ENCODE measurements at places on chromosomes 16 and 17.
A peak's percentile ranks its signal among the peaks of the same experiment; 100 is the strongest.

DNA sequence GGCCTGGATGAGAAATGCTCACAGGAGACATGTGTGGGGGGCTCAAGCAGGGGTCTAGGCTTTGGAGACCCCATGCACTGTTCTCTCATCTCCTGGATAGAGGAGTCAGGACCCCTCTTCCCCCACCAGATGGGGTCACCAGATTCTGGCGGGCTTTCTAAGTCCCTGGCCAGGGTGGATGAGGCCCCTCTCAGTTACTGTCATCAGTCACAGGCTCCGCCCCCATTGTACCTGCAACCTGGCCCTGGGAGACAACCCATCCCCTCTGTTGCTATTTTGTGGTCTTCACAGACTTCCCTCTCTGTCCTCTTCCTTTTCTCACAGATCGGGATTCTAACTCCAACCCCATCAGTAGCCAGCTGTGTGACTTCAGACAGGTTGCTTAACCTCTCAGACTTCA is 33.5 kb upstream of the NDRG4 start:
- DNase-seq, result no peak

DNA sequence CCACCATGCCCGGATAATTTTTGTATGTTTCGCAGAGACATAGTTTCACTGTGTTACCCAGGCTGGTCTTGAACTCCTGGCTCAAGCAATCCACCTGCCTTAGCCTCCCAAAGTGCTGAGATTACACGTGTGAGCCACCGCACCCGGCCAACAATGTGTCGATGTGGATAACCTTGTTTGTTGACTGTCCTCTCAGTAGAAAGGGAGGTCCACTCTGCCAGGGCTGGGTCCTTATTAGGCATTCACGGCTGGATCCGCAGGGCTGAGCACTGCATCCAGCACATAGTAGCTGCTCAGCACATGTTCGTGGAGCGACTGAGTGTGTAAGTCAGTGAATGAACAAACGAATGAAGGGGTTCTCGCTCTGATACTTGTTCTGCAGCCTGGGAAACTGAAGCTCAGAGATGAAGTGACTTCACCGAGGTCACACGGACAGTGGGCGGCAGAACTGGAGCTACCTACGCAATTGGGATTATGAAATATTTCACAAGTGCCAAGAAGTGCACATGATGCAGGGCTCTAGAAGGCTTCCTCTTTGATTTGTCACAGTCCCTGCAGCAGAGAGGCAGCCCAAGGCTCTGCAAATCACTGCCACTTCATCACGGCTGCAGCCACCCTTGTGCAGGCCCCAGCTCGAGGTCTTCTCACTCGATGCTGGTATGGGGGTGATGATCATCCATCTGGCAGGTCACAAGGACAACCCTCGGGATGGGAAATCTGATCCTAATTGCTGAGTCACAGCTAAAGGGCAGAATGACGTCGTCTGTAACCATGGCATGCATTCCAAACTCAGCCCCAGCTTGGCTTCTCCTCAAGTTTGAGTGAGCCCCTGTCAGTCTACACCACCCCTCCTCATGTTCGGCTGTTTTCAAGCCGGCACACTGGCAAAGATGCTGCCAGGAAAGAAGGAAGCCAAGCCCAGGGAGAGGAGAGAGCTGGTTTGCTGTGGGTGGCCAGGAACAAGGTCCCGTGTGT is 28.0 kb upstream of the SNN start:
- DNase-seq, result peak; percentile 78

- DNase-seq, result no peak
Observed at GRCh38 chr17:64063088-64063487, 42.7 kb upstream of the ICAM2 start.

- no peak for DNase-seq
Observed at GRCh38 chr17:20966870-20967269, 75.9 kb downstream of the USP22 start.

GRCh38 chr17:40551879-40552768 is 13.1 kb downstream of the CCR7 start:
- no peak for DNase-seq

- DNase-seq, result no peak
Observed at GRCh38 chr16:73448970-73449369, 401.0 kb upstream of the ZFHX3 start.

- DNase-seq, result no peak
Observed at GRCh38 chr17:17815436-17816200, 21.2 kb downstream of the SREBF1 start.

- DNase-seq, result no peak
Observed at GRCh38 chr17:2854143-2855055, 58.2 kb downstream of the RAP1GAP2 start.

- DNase-seq, result no peak
Observed at GRCh38 chr16:27431773-27432532, 30.0 kb downstream of the IL21R start.

DNA sequence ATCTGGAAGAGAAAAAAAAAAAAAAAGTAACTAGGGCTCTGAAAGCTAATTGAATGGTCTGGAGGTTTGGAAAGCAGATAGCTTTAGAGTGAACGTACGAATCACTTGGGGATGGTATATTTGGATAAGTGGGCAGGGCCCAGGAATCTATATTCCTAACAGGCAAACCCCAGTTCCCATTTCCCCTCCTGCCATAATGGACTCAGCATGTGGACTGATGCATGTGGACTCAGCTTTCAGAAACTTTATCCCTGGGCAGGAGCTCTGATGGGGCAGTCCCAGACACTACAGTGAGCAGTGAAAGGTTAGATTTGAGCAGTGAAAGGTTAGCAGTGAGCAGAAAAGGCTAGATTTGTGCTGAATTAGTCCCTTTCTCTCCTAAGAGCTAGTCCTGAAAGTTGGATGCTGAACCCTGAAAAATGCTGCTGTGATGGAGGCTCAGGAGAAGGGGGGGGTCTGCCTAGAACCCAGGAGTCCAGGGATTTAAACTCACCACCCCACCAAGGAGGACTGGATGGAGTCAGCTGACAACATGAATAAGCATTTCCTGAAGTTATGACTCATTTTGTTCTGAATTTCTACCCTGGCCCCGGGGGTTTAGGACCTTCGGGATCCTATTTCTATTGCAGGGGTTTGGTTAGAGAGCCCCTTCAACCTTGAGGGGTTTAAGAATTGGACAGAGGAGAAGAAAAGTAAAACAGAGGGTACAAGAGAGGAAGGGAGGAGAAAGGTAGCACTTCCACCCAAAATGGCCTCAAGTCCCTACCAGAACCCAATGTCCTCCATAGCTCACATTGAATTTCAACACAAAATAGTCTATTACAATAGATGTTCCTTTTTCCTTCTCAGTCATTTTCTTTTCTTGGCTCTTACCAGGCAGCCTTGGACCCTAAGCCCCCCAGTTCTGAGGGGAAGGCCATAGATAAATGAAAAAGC is 10.3 kb upstream of the FZD2 start:
- DNase-seq, result no peak

GRCh38 chr16:86846136-86846535 is 267.8 kb downstream of the FOXL1 start:
- DNase-seq, result no peak

DNA sequence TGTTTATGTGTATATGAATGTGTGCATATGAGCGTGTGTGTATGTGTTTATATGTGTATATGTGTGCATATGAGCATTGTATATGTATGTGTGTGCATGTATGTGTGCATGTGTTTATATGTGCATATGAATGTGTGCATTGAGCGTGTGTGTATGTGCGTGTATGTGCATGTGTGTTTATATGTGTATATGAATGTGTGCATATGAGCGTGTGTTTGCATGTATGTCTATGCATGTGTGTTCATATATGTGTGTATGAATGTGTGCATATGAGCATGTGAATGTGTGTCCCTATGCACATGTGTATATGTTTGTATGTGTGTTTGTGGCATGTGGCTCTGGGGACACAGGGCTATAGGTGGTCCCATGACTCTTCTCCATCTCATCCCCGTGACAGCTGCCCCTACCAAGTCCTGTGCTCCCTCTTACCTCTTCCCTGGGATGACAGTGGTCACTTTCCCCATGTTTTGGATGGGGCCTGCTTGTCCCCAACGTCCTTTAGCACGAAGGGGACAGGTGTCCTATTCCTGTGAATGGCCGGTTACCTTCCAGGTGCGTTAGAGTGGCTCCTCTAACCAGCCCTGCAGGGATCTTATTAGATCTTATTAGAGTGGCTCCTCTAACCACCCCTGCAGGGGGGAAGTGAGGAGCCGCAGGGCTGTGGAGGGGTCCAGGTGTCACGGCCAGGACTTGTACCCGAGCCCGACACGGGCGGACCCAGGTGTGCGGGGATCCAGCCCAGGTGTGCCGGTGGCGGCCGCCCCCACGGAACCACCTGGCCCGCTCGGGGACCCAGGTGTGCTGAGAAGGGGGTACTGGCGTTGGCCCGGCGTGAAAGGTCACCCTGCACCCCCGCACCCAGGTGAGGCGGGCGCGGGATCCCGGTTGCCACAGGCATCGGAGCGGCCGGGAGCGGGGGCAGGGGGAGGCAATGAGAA is 105.6 kb downstream of the SEC14L1 start:
- DNase-seq, result no peak

GRCh38 chr16:89923640-89924296 is 626 bp downstream of the TUBB3 start:
- no peak for DNase-seq

- peak; percentile 58 for DNase-seq
Observed at GRCh38 chr16:84088695-84089395, 27.9 kb downstream of the MBTPS1 start.

DNA sequence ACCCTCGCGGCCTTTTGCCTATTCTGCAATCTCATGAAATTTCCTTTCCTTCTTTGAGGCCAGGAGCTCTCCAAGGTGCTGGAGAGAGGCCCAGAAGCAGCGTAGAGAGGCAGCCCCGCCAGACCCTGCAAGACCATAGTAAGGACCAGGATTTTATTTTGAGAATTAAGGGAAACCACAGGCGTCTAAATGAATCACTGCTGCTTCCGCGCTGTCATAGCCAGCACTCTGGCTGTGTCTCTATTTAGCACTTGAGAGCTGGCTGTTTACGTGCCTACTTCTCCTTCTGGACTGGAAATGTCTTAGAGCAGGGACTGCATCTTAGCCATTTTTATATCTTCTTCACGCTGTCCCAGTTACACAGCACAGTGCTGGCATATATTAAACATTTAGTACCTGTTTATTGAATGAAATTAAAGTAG is 37.6 kb upstream of the PIRT start:
- no peak for DNase-seq

- peak; percentile 47 for DNase-seq
Observed at GRCh38 chr17:75764711-75765421, at the start of gene GALK1. Gene GALK1, minus strand, starts transcription at chr17:75765192. Its CDS starts 56 bp downstream, at chr17:75765136.

DNA sequence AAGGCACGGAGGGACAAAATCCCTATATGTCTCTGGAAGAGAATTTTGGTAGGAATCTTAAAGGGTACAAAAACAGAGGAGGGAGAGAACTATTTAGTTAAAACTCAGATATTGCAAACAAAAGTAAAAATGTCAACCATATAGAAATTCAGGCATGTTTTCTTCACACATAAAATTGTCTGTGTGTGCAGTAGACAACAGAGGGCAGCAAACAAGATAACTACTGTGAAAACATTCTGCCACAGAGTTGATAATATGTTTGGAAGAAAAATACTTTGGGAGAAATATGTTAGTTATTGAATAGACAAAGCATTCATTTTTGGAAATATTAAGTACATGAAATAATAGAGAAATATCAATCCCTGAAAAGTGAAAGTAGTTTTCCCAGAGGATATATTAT is 56.2 kb downstream of the SNX11 start:
- DNase-seq, result no peak

- no peak for DNase-seq
Observed at GRCh38 chr17:77423589-77424451, 283.1 kb downstream of the SEC14L1 start.

- no peak for DNase-seq
Observed at GRCh38 chr16:81261049-81261648, 22.7 kb downstream of the BCO1 start.

GRCh38 chr16:29023279-29024277 is 38.7 kb downstream of the LAT start:
- DNase-seq, result no peak

DNA sequence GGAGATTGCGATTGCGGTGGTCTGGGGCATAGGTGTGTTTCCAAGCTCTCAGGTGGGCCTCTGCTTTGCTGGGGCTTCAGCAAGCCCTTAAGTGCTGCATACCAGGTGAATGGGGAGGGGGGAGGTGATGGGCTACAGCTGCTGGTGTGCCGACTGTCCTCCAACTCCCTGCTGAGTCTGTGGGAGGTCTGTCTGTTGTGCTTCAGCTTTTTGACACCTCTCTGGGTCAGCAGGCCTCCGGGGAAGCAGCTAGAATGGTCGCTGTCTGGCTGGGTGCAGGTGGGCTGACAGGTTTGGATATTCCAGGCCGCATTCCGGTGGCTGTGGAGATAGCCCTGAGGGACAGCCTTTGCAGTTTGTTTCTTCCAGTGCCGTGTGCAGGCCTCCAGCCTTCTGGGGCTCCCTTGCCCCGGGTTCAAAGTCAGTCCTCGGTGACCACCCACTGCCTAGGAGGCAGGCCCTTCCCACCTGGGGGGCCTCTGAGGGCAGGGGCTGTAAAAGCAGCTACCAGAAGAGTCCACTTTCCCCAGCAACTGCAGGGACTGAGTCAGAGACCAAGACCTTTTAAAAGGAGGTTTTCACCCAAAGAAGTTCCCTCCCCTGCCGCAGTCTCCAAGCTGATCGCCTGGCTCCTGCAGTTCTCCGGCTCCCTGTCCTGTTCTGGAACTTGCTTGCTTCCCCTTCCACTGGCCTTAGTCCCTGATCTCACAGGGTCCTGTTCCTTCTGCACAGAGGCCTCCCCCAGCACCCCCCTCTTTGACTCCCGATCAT is 2.0 kb upstream of the TTYH2 start:
- DNase-seq, result no peak

GRCh38 chr17:50934672-50935220 is 68.6 kb upstream of the TOB1 start:
- no peak for DNase-seq

GRCh38 chr17:4433515-4434031 is at the start of gene SPNS3:
Gene SPNS3, plus strand, starts transcription at chr17:4433940. Its CDS starts 28 bp downstream, at chr17:4433968.
- DNase-seq, result peak; percentile 93

DNA sequence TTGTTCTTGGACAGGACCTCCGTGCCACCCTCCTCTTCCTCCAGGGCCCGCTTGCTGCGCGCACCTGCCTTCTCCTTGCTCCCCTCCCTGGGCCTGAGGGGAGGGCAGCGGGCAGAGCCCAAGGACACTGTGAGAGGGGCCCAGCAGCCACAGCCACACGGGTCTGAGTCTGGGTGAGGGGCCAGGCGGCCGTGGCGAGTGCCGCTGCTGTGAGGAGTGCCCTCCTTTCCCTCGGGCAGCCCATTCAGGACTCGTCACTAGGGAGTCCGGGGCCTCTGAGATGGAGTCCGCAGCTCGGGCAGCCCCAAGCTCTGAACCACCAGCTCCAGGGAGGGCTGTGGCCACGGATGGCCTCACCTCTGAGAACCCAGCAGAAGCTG is 5.6 kb downstream of the DUS1L start:
- DNase-seq, result no peak

GRCh38 chr17:49978501-49978900 is 9.5 kb downstream of the DLX4 start:
- no peak for DNase-seq

DNA sequence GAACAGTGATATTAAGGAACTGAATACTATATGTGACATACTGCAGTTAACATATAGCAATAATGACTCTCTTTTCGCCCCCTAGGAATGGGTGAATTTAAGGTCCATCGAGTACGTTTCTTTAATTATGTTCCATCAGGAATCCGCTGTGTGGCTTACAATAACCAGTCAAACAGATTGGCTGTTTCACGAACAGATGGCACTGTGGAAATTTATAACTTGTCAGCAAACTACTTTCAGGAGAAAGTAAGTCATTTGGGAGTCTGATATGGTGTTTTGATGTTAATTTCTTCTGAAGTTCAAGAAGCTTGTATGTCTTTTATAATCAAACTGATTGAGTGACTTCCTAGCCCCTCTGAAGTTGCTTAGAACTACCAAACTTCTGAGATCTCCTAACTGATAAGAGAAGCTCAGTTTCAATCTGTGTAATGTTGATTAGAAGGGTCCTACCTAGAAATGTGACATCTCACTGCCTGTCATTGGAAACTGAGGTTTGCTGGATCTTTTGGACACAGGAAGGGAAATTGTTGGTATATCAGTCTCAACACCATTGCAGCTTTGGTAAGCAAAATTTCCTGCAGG is 1.0 kb downstream of the UTP4 start:
- DNase-seq, result no peak
